Coronary artery (tissue), 2 donors: ENCODE measurements at places on chromosomes 5 and 9.

DNA sequence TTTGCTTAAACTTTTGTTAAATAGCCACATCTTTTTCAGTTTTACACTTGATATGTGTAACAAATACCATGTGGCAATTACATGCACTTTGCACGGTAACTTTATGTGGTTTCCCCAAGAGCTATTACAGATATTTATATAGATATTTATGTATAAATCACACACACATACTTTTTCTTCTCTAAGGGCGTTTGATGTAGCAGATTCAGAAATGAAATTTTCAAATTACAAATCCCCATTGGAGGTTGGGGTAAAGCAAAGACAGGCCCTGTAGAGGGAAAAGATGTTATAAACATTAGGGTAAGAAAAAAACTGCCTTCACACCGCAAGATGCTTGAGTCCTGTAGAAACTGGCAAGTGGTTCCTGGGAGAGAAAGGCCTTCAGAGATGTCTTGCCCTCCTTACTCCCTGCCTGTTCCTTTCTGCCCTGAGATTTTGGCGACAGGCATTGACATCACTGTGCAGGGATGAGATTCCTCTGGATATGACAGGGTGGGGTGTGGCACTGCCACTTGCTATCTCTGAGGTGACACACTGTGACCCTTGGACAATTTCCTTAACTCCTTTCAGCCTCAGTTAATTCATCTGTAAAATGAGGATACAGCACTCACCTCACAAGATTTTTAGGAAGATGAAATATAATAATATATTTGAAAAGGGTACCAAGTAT is 177.9 kb upstream of the TUT7 start:
- DNase-seq = no peak

DNA sequence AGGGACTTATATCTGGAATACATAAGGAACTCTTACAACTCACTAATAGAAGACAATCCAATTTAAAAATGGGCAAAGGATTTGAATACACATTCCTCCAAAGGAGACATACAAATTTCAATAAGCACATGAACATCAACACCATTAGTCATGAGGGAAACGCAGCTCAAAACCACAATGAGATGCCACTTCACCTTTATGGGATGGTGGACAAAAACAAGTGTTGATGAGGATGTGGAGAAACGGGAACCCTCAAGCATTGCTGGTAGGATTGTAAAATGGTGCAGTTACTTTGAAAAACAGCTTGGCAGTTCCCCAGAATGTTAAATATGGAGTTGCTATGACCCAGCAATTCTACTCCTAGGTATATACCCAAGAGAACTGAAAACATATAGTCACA is 72.7 kb upstream of the IER5L start:
- DNase-seq = no peak

GRCh38 chr5:168295574-168296201 is 4.2 kb downstream of the WWC1 start:
- DNase-seq = no peak

GRCh38 chr5:82158755-82159413 is 119.3 kb downstream of the RPS23 start:
- no peak for DNase-seq

DNA sequence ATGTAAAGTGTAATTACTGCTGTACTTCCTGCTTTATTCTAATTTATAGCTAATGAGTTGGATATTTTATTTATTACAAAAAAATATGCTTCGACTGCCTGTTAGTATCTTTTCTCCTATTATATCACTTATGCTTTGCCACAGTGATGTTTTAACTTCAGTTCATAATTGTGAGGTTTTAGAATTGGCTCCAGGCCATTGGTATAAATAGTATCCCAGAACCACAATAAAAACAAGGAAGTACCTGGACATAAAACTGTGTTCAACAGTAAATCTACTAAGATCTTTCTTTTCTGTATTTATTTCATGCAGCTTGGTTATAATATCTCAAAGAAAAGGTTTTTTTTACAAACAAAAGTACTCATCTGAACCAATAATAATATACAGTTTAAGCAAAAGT is 354.3 kb upstream of the CDH9 start:
- no peak for DNase-seq

GRCh38 chr5:176611435-176611834 is 1.5 kb upstream of the GPRIN1 start:
- DNase-seq = no peak

DNA sequence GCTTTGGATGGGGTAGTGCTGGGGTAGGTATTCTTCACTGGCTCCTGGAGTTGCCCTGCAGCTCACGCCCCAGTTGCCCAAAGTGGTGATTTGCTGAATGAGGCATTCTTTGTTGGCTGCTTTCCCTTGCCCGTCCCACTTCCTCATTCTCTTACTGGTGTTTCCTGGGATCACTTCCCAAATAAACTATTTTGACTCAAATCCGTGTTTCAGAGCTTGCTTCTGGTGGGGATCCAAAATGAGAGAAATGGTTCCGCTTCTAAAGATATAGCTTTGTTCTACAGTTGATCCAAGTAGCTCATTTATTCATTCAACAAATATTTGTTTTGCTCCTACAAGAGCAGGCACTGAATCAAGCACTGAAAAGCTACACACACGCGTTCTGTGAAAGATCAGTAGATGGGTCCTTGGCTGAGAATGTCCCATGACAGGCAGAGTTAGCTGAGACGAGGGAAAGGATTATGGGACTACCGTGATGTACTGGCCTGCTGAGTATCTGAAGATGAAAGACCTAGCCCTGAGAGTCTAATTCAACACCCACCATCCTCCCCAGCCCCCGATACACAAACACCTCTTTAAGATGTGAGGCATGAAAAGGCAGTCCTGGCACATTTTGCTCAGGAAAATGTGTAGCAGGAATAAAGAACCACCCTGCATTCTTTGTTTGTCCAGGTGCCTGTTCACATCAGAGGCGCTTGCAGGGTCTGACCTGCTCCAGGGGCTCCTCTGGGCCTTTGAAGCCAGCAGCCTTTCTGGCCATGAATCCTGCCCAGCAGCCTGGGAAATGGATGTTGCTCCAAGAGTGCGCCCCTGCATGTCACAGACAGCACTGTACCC is 143.1 kb upstream of the RANBP3L start:
- no peak for DNase-seq

- peak; percentile 74 for DNase-seq
Observed at GRCh38 chr9:100352201-100352726, 478 bp downstream of the TEX10 start.

DNA sequence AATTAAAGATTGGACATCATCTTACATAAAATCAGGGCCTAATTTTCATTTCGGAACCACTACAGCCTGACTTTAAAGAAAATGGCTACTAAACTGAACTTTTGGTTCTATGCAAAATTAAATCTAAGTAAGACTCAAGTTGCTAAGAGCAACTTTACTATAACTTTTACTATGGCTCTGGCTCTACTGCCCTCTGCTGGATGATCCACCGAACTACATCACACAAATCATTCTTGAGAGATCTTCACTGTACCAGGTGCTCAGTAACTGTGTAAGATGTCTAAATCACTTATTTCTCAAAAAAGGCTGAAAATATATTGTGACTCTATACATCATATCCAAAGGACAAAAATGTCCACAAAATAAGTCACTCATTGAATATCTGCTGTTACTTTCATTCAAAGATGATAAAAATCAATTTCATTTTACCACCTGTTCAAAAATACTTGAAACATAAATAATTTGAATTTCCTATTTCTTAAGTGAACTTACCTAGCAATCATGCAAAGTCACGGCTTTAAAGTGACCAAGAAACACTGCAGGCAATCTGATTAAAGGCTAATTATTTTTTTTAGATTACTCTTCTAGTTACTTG is 13.5 kb downstream of the MOCS2 start:
- DNase-seq = no peak

DNA sequence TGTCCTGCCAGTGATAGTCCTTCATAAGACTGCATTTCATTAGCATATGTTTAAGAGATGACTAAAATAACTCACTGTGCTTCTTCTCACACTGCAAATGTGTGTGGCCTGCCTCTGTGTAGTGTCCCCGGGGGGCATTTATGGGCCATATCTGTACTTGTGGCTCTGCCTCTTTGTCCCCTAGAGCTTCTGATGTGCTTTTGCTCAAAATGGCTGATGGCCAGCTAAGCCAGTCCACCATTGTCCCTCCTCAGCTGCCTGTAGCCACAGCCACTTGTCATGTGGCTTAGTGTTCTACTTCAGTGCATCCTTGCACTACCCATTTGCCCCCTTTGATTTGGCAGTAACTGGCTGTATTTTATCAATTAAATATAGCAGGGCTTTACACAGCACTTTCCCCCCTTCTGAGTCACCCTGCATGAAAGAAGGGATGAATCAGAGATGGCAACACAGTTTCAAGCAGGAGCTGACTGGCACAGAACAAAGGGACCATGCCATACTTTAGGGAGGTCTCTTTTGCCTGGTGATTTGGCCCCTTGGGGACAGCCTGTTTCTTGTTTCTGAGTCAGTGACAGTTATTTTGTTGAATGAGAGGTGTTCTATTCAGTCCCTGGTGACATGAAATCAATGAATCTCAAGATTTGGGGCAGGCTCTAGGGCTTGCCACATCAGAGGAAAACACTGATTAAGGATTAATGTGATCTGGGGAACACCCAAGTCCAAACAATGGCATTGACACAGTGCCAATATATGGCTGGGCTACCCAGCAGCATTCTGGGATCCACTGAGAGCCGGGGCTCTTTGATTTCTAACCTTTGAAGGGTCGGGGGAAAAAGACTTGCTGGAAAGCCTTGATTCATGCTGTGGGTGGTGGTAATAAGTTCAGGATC is 245.5 kb downstream of the SMARCA2 start:
- no peak for DNase-seq

GRCh38 chr5:124156415-124156996 is 589.9 kb downstream of the ZNF608 start:
- DNase-seq = no peak

DNA sequence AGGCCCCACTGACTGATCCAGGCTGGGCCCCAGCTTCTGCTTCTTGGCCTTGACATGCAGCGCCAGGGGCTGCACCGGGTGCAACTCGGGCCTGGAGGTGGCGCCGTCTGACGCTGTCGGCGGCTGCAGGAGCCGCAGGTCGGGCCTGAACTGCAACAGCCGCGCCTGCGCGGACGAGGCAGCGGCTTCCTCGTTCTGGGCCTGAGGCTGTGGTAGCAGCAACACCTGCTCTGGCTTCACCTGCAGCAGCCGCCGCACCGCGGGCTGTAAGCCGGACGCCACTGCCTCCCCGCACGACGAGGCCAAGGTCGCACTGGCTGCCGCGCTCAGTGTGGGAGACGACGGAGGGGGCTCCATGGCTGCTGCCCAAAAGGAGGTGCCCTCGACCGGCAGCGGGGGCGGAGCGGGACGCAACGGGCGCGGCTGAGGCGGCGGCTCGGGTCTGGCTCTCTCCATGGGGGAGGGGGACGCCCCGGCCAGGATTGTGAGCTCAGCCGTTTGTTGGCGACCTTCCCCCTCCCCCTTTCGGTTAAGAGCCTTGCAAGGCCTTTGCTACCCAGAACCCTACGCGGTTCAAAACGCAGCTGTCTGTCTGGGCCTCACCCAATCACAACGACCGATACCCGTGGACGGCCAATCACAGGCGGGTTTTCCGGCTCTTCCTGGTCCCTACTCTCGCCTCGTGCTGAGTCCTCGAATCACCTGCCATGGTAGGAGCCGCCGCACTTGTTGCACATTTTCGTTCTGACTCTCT is 438 bp downstream of the SOX30 start:
- no peak for DNase-seq

GRCh38 chr5:156624686-156625085 is 225.4 kb upstream of the PPP1R2B start:
- DNase-seq = no peak

DNA sequence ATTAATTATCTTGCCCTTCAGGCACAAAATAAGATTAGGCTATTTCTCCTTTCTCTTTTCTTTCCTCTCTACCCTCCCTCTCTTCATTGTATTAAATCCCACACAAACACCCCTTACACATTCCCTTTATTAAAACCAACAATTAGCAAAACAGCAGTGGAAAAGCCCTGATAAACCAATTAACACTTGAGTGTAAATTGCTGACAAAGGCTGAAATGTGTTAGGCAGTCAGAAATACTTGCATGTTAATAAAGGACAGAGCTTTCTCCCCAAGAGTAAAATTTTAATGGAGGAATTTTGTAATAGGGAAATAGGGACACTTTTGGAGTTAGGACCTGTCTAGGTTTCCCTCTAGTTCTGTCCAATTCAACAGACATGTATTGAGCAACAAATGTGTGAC is 370.9 kb downstream of the MRPS30 start:
- DNase-seq = no peak

DNA sequence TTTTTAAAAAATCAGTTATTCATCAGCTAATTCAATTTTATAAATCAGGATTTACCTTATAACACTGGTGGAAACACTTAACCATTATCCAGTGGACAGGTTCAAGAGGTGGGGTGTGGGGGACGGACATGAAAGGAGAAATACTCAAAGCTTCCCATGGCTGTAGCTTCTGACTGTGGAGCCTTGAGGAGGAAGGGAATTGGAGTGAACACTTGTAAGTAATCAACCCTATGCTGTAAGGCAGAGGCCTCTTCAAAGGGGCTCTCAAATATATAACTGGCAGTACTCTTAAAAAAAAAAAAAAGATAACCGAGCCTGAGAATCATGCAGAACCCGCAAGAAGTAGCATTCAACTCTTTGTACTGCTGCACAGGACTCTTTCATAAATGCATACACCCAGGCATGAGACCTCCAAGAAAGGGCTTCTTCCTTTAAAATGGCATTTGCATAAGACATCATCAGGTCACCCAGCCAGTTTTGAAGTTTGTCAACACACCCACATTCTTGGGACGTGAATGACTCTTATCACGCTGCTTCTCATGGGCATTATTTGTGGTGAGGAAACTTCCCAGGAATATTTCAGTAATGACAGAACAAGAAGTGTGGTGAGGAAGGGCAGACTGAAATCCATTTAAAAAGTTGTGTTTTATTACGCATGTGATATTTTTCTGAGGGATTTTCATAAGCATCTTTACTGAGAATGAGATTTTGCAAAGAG is 8.1 kb downstream of the OSMR start:
- no peak for DNase-seq

- DNase-seq = no peak
Observed at GRCh38 chr9:126337729-126338372, 11.2 kb downstream of the MVB12B start.

DNA sequence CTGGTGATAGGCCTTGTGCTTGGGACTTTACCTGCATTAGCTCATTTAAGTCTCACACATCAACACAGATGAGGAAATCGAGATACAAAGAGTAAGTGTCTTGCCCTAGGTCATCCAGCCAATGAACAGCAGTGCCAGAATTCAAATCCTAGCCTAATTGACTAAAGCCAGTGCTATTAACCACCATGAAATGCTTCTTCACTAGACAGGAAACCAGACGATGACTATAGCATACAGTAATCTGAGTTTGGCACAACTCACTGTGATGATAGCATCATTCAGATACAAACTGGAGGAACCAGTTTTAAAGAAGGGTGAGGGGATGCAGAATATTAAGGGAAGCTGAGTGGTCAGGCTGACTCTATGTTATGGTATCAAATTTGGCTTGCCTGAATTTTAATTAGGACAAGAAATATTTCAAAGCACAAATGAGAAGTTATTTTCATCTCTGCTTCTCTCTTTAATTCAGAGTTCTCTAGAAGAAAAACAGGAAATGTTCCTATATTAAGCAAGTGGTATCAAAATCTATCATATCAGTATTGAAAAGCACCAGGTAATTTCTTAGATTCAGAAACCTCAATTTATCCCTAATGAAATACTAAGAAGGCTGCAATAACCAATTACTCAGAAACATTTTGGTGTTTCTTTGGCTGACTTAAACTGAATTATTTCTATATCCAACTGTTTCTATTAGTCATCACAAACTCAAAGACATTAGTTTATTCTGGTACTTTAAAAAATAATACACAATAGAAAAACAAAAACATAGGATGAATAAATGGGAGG is 147.0 kb upstream of the RASA1 start:
- DNase-seq = no peak

- no peak for DNase-seq
Observed at GRCh38 chr9:124859803-124860581, 1.8 kb downstream of the RPL35 start.
